Activated CD4-positive, alpha-beta T cell treated with anti-CD3 and anti-CD28 coated beads for 1 hour (primary cell): ENCODE measurements at places on chromosomes 16 and 17.

DNA sequence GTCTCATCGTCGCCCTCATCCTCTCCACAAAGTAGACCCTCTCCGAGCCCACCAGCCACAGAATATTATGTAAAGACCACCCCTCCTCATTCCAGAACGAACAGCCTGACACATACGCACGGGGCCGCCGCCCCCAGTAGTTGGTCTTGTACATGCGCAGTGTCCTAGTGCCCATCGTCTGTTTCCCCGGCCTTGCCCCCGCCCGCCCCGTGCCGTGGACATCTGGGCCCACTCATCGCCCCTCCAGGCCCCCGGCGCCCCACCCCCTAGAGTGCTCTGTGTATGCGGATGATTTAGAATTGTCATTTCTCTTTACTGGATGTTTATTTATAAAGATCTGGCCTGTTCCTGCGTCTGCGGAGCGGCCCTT lies 475 bp upstream of the AMDHD2 start:
- DNase-seq, result no peak

DNA sequence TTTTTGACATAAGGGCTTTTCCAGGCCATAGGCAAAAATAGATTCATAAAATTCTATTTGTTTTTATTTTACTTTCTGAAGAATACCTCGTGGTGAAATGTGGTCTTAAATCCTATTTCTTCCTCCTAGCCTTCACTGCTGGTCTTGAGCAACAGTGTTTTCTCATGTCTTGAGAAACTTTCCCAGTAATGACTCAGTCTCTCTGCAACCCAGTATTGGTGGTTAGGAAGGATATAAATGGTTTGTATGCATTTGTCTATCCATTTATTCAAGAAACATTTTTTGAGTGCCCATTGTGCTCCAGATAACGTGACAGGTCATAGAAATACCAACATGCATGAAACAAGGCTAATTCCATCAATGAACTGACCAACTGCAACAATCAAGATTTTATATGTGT lies 213.9 kb downstream of the TMEM114 start:
- no peak for DNase-seq

GRCh38 chr17:50238601-50239280 lies 35.5 kb upstream of the TMEM92 start:
- DNase-seq, result no peak

GRCh38 chr17:76934561-76935320 lies 66.5 kb downstream of the MGAT5B start:
- DNase-seq, result no peak

DNA sequence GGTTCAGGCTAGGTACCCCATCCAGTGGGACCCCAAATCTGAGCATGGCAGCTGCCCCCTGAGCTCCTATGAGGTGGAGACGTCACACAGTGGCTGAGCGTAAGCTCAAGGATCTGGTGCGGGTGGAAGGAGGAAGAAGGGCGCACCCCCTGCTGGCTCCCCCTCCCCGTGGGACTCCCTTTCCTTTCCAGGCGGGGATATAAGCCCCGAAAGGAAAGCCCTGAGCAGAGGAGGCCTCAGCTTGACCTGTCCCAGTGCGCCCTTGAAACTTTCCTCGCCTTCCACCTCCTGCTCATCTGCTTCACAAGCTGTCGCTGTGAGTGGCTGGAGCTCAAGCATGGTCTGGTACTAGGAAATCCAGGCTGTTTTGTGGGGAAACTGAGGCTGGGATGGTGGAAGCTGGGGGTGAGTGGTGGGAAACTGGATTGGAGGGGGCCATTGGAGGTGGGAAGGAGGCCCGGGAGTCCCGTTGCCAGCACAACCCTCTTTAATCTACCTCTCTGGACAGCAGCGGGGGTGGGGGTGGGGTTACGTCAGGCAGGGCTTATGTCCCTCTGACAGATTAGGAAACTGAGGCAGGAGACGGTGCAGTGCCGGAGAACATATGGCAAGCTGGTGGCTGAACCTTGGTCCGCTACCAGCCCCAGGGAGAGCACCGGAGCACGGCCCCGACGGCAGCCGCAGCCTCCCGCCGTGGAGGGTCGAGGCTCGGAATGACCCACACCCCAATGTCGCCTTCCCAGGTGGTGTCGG lies 92.3 kb upstream of the TMEM97 start:
- DNase-seq, result no peak

DNA sequence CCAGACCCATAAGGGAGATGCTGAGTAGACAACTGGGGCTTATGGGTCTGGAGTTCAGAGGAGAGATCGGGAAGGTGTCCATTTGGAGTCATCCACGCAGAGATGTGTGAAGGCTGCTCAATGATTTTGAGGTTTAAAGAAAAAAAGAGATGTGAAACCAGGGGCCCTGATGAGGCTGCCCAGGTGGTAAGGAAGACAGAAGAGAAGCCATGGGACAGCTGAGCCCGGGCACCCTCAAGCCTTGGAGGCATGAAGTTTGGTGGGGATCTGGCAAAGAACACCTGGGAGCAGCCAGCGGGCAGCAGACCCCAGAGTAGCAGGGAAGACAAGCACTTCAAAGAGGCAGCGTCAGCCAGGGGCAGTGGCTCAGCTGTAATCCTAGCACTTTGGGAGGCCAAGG lies 20.8 kb upstream of the MYO15B start:
- no peak for DNase-seq

- DNase-seq, result no peak
Measured at GRCh38 chr17:32970281-32970680, 21.4 kb upstream of the SPACA3 start.

- no peak for DNase-seq
Measured at GRCh38 chr17:13812350-13812749, 210.6 kb upstream of the HS3ST3A1 start.

DNA sequence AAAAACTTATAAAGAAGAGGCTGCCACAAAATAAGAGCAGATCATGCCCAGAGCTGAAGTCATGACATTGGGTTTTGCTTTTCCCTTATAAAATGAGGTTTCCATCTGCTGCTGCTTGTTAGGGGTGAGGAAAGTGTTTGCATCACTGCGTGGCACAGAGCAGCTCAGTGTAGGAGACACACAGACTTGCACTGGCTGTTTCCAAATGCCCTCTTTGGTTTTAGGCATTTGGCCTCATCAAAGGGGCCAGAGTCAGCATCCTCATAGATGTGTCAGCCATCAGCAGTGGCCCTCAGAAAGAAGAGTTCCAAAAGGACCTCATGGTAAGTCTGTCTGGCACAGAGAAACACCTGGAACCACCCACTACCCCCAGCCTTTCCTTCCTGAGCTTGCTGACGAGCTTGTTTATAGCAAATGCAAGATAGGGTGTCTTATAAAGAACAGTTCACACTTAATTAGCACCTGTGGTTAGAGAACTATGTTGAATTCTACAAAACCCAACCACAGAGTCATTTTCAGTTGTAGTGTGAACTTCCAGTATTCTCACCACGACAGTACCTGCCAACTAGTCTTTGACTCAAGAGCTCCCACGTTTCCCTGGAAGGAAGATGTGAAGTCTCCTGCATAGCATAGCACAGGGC lies 17.0 kb downstream of the VWA3A start:
- no peak for DNase-seq

- DNase-seq, result no peak
Measured at GRCh38 chr16:61148930-61149329, 887.3 kb downstream of the CDH8 start.

- no peak for DNase-seq
Measured at GRCh38 chr17:60356940-60357339, 35.0 kb downstream of the USP32 start.

GRCh38 chr17:48352630-48353029 lies 77.4 kb downstream of the SKAP1 start:
- no peak for DNase-seq

DNA sequence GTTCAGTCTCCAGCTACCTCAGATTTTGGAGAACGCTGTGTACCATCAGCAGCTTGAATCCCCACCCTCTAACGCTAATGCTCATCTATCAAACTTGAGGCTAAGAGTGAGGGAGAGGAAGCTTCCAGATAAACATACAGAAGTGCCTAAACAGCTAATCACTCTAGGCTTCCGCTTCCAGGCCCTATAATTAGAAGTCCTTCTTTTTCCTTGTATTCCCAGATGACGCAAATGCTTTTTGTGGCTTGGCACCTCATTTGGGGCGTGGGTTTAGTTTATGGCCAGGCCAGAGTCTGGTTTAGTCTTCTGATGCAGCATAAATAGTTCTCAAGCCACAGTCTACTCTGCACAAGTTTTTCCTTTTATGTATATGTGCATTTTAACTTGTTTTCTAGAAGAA lies 263.4 kb downstream of the BCAS3 start:
- no peak for DNase-seq

- DNase-seq, result no peak
Measured at GRCh38 chr16:68286153-68287074, 22.1 kb downstream of the SLC7A6 start.

DNA sequence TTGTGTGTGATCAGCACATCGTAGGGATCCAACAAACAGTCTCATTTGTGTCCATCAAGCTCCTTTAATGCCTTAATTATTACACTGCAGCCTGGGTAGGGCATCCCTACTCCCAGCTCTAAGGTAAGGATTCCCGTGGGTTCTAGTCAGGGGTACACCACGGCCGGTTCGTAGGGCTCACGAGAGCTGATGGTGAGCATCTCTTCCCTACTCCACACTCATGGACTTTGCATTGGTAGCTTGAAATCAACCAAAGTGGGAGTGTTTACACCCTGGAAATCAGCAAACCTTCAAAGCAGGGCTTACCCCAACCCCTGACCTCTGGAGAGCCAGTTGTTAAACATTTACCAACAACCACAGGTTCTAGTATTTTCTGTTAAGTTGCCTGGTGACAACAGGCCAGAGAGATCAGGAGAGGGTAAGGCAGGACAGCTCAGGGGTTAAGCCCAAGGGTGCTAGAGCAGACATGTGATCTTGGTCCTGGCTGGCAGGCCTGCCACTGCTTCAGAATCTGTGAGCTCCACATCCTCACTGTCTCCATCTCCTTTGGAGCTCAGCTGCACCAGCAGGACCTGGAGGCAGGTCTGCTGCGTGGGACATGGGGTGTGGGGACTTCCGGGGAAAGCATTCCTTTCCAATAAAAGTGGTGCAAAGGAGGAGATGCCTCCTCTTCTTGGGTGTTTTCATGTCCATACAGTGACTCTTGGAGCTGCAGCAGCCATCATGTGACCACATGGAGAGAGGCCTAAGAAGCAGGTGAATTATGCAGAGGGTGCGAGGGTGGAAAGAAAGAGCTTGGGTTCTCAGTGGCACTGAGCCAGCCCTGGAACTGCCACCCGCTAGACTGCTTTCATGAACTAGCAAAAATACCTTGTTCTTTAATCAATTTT lies 36.1 kb upstream of the ZCCHC14 start:
- no peak for DNase-seq

DNA sequence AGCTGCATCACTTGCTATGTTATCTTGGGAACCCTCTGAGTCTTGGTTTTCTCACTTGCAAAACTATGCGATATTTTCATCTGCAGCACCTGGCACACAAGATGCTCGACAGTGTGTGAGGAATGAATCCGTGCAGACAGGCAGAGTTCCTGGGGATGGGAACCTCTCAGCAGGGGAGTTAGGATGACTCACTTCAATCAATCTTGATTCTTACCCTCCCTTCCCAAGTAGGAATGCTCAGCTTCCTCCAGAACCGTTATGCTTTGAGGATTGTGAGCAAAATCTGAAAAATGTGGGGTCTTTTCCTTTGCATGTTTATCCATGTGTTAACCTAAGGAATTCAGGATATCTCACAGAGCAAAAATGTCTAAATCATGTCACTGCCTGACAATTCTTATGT lies 68.9 kb upstream of the HNF1B start:
- DNase-seq, result no peak

DNA sequence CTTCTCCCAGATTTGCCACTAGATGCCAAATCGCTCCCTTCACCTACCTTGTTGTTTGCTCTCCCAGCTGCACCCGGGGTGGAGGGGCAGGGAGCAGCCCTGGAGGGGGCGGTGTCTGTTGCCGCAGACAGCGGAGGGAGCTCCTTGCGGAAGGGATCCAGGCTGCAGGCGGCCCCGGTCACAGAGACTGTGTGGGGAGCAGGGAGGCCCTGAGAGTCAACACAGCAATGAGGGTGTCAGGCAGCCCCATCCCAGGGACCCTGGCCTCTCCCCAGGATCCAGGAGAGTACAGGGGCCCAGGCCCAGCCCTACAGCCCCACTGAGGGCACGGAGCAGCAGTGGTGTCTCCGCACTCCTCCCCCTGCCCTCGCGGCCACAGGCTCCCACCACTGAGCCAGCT lies 50.5 kb upstream of the CHMP6 start:
- no peak for DNase-seq

DNA sequence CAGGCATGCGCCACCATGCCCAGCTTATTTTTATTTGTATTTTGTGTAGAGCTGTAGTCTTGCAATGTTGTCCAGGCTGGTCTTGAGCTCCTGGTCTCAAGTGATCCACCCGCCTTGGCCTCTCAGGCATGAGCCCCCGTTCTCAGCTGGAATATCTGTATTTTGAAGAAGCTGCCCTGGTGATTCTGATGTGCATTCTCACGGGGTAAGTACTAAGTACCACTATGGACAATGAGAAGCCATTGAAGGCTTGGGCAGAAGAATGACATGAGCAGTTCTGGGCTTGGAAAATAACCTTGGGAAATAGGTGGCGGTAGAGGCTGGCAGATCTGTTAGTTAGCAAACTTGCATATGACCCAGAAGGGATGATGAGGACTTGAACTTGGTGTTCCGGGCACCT lies 15.6 kb upstream of the NKD1 start:
- DNase-seq, result no peak

DNA sequence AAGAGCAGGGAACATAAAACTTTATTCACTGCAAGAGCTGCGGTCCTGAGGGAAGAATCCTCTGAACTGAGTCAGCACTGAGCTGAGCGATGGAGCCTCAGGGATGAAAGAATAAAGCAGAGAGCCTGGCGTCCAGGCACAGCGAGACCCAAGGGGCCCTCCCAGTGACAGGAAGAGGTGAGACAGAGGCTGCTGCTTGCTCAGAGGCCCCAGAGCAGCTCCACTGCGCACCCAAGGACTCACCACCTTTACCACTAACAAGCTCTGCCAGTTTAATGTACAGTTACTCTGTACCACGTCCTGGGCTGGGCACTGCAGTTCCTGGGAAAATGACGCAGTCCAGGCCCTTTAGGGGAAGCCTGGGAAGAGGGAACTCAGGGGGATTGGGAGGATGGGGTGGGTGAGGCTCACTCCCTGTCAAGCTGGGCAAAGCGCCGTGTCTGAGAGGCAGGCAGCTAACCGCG lies 5.6 kb downstream of the GFAP start:
- no peak for DNase-seq

DNA sequence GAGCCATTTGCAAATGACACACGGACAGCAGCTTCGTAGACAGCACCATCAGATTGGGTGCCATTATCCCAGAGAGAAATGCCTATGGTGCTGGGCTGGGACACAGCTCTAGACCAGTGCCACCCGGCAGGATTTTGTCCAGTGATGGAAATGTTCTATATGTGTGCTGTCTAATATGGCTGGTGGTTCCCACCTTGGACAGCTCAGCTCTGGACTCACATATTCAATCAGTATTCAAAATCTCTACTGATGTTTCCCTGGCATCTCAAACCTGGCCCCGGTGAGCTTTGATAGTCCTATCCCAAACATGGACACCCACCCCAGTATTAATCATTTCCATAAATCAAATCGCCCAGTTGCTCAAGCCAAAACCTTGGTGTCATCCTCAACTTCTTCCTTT lies 23.0 kb downstream of the FA2H start:
- no peak for DNase-seq
